ENCODE measurements at places on chromosomes 5 and 9.

GRCh38 chr9:133004999-133005760, 25.6 kb upstream of the GTF3C5 start:
- no peak for DNase-seq

DNA sequence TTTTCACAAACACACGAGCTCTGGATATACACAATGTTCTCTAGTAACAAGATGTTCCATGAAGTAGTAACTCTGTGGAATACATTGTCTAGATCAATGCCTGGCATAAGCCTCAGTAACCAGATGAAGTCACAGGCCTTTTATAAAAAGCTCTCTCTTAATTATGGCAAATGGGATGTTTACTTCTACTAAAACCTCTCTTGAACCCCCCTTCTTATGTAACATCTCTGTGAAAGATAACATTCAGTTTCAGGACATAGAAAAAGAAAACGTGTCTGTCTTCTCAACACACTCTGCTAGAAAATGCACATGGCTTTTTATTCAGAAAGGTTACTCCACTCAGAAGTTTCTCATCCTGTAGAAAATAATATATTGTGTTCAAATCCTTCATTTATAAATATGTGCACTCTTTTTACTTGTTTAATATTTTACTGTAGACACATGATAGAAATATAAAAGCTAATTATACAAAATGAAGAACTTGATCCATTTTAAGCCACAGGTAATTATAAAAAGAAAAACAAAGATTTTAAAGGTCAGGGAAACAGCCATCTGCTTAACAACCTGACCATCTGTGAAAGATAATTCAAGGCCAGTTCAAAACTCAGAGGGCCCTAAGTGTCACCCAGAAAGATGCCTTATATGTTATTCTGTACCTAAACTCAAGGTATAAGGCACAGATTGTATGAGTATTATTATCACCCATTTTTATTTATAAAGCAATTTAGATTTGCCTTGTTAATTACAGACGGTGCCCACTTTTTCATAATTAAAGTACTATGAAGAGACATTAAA, 812.0 kb downstream of the CDH18 start:
- no peak for DNase-seq

DNA sequence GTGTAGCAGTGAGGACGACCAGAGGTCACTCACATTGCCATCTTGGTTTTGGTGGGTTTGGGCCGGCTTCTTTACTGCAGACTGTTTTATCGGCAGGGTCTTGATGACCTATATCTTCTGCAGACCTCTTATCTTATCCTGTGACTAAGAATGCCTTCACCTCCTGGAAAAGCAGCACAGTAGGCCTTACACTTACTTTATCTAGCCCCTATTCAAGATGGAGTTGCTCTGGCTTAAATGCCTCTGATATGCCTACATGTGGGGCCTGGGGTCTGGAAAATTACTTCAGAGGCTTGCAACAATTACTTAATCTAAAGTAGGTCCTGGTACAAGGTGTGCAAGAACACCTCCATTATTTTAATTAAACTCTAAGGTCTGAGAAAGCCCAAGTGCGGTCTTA, 86.9 kb upstream of the IL12B start:
- no peak for DNase-seq

- DNase-seq = no peak
These were observed 1018.0 kb downstream of the CDH18 start for GRCh38 chr5:18970000-18970399.

GRCh38 chr5:1156033-1156753, 44.3 kb upstream of the SLC12A7 start:
- no peak for DNase-seq

DNA sequence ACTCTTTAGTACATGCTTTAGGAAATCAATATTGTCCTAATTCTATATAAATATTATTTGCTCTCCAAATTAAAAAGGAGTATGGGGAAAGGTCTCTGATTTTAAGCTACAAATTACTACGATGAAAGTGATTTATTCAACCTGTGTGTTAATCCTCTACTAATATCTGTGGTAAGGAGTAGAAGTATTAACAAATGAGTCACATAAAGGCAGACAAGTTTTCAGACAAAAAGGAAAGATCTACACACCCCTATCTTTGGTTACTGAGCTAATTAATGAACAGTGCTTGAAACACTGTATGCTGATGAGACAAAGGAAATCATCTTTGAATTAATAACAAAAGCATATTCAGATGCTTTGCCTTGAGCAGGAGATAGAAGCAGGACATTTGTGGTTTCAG, 15.9 kb downstream of the LOX start:
- no peak for DNase-seq

- peak; percentile 45 for DNase-seq
These were observed 4.6 kb upstream of the FEM1C start for GRCh38 chr5:115549154-115549553.

GRCh38 chr5:77029376-77029885, 773 bp upstream of the AGGF1 start:
- DNase-seq = no peak

GRCh38 chr5:80837679-80838078, 122.5 kb upstream of the RASGRF2 start:
- DNase-seq = no peak

GRCh38 chr5:80069918-80070318, 34.8 kb downstream of the THBS4 start:
- peak; percentile 34 for DNase-seq

GRCh38 chr5:181259974-181260719, 796 bp downstream of the TRIM52 start:
- DNase-seq = no peak

GRCh38 chr5:138226910-138227309, 13.8 kb upstream of the CDC23 start:
- no peak for DNase-seq

DNA sequence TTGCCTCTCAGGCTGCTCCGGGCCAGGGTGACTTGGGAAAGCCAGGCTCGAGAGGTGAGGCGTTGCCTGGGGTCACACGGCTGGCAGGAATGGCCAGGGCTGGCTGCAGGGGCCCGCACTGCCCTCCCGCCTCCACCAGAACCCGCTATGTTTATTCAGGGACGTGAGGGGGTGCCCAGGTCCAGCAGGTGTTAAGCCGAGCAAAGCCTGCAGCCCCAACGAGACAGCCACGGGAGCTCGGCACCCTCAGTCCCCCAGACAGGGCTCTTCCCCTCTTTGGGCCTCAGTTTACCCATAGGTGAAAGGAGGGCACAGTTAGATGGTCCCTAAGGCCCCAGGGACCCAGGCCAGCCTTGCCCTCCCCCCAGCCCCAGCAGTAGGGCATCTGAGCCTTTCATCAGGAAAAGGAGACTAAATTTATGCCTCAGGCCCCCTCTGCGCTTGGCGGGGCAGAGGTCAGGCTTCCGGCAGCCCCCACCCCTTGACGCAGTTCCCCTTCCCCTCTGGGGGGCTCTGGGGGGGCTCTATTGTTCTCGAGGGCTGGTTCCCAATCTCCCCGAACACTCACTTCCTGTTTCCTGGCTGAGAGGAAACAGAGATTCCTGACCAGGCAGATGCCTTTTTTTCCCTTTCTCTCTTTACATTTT, 7.1 kb upstream of the EGFL7 start:
- DNase-seq = no peak

DNA sequence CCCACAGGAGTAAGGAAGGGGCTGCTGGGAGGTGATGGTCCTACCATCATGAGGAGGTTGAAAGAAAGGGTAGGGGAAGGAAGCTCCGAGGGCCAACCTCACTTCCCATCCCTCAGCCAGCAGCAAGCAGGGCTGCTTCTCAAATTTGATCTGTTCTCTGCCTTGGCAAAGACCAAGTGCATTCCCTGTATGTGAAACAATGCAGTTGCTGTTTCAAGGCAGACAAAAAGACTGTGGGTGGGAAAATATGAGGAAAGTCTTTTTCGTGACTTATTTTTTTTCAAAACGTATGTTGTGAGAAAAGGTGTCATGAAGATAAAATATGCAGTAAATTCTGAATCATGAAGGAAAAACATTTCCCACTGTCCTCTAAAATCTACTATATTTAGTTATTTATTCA, 165.9 kb downstream of the ARSB start:
- DNase-seq = peak; percentile 44

DNA sequence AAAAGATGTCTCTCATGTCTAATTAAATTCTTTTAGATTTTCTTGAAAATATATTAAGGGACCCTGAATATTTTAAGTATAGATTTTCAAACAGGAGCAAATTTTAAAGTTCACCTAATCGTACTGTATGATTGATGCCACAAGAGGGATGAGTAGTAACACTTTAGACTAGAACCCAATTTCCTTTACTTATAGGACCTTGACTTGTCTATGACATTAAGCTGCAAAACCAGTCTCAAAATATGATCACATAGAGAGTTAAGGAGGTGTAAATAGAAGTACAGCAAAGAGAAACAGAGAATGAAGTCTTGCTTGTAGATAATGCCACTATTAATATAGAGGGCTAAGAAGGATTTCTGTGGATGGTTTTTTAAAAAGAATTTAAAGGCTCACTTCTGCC, 312.9 kb upstream of the PRR16 start:
- DNase-seq = no peak

GRCh38 chr9:87558606-87559190, 61.0 kb downstream of the DAPK1 start:
- no peak for DNase-seq

DNA sequence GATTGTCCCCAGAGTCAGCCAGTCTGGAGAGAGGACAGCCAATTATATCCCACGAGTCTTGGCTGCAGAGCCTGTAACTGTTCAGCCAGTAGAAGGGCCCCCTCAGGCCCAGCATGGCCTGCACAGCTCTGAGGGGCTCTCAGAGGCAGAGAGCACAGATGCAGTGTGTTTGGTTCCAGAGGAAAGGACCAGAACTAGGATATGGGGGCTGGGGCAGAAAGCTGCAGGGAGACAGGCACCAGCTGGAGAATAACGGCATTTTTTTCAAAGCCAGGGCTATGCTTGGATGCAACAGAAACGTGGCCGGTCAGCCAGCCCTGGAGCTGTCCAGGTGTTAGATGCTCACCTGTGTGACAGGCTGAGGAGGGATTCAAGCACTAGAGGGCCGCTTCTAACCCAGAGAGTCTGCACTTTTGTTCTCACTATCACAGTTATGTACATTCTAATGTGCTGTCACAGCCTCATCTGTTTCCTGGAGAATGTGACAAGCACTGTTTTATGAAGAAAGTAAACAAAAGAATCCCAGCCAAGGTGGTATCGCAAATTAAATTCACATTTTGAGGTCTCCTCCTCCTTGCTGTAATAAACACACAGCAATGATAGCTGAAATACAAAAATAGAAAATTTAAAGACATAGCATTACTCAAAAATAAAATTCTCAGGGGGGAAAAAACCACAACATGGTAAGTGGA, 96.5 kb downstream of the GABBR2 start:
- DNase-seq = no peak

DNA sequence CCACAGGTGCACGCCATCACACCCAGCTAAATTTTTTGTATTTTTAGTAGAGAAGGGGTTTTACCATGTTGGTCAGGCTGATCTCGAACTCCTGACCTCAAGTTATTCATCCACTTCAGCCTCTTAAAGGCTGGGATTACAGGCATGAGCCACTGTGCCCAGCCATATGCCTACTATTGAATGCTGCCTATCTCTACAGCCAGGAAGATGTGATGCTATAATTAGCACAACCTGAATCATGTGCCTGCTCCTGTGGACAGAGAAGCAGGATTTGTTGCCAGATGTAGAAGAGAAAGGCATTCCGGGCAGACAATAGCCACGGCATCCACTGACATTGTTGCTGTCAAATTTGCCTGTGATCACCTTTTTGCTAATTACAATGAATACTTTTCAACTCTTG, 24.4 kb upstream of the MLLT3 start:
- DNase-seq = no peak

DNA sequence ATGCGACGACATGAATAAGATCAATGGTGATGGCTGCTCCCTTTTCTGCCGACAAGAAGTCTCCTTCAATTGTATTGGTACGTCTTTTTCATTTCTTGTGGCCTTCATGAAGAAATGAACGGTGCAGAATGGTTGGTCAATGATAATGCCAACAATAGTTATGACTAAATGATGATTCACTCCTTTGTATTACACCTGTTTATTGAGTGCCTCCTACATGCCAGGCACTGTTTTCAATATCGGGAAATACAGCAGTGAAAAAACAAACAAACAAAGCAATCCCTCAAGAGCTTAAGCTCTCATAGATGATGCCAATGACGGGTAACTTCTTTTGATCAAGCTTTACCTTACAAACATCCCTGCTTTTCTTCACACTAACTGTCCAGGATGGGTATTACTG, 117.7 kb downstream of the PAPPA start:
- DNase-seq = no peak

- DNase-seq = peak; percentile 33
These were observed 862.2 kb downstream of the DTWD2 start for GRCh38 chr5:118126159-118126558.

DNA sequence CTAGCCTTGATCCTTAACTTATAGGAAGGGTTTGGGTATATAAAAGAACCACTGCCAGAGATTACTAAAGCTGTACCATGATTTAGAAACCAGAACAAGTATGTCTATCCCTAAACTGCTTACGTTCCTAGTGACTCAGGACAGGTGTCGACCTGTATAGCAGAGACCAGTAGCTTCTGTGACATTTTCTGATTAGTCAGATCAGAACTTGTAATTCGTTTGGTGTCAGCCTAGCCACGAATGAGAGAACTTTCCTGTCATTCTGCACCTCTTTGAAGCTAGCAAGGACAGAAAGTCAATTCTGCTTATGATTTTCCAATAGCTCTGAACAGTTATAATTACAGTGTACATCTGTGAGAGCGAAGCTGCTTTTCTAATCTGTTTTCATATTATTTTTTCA, 39.5 kb downstream of the PRKACG start:
- no peak for DNase-seq

DNA sequence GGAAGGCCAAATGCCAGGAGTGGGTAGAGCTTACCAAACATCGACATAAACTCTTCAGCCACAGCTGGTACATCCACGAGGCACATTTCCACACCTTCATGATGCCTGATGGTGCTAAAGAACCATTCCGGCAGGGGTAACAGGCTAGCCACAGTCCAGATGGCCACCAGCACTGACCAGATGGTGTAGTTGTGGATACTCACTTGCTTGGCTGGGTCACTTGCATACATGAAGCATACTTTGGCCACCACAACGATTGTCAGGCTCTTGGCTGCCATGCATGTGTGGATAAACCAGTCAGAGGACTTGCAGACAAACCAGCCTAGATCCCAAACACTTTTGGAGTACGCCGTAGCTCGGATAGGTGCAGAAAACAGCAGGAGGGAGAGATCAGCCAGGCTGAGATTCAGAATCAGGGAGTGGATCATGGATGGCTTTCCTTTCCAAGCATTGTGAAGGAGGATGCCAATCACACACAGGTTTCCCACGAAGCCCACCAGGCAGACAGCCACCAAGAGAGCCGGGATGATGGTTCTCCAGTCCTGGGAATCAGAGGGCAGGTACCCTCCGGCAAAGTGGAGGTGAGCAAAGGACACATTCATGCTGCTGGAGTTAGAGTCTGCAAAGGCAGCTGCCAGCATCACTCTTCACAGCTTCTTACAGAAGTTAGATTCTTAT, 378 bp downstream of the GPR151 start:
- no peak for DNase-seq

- DNase-seq = no peak
These were observed 221.9 kb downstream of the GABRG2 start for GRCh38 chr5:162289489-162289888.

GRCh38 chr5:8208307-8208706, 339.4 kb downstream of the MTRR start:
- no peak for DNase-seq

- DNase-seq = no peak
These were observed 36.0 kb downstream of the LYRM7 start for GRCh38 chr5:131206772-131207171.

Data from fibroblast of skin of scalp (primary cell).